Activated T-helper 1 cell treated with anti-CD3 and anti-CD28 coated beads, Interleukin-2, amount 50 U/mL, for 16 hours (primary cell): ENCODE measurements at places on chromosomes 3 and 15.

- DNase-seq: no peak
Observed at GRCh38 chr15:63250312-63250965, 27.0 kb upstream of the APH1B start.

- DNase-seq: no peak
Observed at GRCh38 chr3:136909187-136909586, 47.2 kb downstream of the NCK1 start.

DNA sequence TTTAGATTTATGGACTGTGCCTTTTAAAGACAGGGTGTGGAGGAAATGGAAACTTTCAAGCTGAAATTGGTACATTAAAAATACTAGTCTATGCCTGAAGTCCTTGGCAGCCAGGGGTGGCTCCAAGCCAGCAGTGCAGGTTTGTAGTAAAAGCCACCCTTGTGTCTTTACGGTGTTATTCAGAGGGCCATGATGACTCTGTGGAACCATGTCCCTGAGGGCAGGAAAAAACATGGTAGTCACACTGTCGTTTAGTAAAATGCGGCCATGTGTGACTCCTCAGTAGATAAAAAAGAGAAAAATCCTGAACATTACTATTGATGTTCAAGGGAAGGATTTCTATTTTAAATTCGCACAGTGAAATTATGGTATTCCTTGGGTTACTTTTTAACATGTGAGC, 2.7 kb downstream of the FAN1 start:
- DNase-seq: no peak

- no peak for DNase-seq
Observed at GRCh38 chr15:89168316-89168833, 53.0 kb downstream of the RLBP1 start.

GRCh38 chr3:127777921-127778656, 44.2 kb downstream of the MGLL start:
- DNase-seq: no peak

GRCh38 chr15:101213147-101213546, 38.7 kb downstream of the CHSY1 start:
- DNase-seq: no peak

DNA sequence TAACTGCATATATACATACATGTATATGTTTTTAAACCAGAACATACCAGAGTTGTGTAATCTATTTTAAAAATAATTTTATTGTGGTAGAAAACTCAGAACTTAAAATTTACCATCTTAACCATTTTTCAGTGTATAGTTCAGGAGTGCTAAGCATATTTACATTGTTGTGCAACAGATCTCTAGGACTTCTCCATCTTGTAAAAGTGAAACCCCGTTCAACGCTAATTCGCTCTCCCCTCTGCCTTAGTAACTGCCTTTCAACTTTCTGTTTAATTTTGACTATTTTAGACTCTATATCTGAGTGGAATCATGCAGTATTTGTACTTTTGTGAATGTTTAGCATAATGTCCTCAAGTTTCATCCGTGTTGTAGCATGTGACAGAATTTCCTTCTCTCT, 51.8 kb upstream of the SSR3 start:
- DNase-seq: no peak

DNA sequence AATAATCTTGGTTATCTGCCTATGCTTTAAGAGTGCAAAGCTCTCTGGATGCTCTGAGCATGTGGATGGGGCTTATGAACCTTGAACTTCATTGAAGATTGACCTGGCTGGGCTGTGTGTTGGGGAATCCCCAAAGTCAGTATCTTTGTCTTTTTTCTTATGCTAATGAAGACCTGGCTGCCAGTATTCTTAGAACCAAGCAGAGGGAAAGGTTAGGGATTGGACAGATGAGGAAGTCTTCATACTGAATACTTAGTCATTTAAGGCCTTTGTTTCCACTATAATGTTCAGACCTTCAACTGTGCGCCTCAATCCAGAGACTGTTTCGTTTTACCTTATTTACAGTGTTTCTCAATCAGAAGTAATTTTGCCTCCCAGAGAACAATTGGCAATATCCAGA, 42.5 kb upstream of the CMTM7 start:
- no peak for DNase-seq

DNA sequence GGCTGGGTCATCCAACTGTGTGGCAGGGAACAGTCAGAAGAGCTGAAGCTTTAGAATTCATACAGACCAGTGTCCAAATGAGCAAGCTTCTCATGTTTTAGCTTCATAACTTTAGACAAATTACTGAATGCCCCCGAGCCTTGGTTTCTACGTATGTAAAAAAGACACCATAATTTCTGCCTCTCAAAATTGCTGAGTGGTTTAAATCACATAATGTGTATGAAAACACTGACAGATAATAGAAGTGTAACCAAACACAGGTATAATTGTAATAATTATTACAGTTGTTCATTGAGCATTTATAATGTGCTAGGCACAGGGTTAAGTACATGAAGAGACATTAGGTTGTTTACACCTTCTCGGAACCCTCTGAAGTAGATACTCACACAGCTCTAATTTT, 207.2 kb downstream of the IGSF11 start:
- DNase-seq: no peak

DNA sequence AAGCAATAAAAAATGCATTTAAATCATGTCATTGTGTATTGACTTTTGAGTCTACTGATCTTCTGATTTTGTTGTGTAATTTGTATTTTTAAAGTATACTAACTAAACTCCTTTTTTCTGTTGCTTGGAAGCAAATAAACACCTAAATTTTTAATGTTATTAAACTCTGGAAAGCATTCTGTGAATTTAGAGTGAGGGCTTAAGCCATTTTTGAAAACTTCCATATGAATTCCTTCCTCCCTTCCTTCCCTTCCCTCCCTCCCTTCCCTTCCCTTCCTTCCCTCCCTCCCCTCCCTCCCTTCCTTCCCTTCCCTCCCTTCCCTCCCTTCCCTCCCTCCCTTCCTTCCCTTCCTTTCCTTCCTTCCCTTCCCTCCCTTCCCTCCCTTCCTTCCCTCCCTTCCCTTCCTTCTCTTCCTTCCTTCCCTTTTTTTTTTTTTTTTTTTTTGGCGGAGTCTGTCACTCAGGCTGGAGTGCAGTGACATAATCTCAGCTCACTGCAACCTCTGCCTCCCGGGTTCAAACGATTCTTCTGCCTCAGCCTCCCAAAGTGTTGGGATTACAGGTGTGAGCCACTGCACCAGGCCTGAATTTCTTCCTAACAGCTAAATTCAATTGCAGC, 56.6 kb upstream of the SENP5 start:
- DNase-seq: no peak

- DNase-seq: no peak
Observed at GRCh38 chr3:173191611-173192010, 50.6 kb upstream of the SPATA16 start.

DNA sequence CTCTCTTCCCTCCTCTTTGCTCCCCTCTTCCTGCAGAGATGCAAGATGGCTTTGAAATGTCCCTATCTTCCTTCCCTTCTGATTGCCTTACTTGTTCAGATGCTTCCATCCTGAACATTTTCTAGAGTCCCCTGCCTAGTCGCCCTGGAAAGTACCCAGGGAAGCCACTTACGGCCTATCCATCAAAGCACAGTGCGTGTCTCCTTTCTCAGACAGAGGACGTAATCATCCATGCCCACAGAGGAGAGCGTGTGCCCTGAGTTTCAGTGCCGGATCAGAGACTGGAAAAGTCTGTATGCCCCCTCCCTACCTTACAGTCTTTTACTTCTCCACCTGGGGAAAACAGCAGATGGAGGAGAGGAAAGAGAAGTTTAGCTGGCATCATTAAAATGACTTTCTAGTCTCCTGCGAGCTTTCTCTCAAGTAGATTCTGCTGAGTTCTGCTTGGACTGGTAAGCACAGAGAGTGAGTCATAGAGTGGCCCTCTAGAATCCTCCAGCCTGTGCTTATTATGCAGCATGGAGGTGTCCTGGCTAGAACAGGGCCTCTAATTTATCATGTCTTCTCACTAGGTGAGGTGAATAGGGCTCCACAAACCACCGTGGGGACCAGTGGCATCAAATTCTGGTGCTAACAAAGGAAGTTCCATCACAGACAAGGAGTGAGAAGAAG, 114.6 kb downstream of the SLCO3A1 start:
- DNase-seq: no peak
